ENCODE measurements at places on chromosomes 12 and 14.
A peak's percentile ranks its signal among the peaks of the same experiment; 100 is the strongest.

DNA sequence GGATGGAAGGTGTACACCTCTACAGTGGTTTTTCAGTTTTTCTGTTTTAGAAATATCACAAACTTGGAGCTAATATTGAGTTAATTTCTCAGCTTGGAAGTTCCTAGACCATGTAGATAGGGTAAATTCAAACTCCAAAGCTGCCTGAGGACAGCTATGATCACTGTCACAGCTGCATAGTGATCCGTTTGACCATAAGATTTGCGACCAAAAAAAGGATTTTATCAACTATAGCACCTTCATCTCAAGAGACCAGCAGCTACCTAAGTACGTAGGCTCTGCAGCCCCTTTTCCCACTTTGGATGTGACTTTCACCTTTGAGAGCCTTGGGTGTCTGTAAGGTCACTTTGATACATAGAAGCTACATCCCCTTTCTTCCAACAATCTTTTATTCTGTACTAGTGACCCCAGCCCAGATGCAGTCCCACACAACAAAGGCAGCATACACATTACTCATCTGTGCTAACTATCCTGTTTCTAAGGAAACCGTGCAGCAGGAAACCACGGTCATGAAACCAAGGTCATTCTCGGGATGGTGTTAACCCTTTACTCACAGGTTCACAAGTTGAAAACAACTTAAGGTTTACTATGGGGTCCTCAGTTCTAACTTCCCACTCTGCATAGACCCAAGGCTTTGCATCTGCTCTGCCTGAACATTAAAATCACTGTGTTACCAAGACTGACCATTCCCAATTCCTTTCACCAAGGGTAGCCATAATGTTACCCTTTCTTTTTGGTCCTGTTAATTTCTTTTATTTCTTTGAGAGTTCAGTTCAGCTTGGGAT is 75.4 kb downstream of the IFT81 start:
- ATAC-seq: peak; percentile 96

- ATAC-seq: peak; percentile 52
Observed at GRCh38 chr14:72419226-72419775, 474.6 kb downstream of the DPF3 start.

- ATAC-seq: no peak
Observed at GRCh38 chr12:18057051-18057450, 32.9 kb downstream of the RERGL start.

DNA sequence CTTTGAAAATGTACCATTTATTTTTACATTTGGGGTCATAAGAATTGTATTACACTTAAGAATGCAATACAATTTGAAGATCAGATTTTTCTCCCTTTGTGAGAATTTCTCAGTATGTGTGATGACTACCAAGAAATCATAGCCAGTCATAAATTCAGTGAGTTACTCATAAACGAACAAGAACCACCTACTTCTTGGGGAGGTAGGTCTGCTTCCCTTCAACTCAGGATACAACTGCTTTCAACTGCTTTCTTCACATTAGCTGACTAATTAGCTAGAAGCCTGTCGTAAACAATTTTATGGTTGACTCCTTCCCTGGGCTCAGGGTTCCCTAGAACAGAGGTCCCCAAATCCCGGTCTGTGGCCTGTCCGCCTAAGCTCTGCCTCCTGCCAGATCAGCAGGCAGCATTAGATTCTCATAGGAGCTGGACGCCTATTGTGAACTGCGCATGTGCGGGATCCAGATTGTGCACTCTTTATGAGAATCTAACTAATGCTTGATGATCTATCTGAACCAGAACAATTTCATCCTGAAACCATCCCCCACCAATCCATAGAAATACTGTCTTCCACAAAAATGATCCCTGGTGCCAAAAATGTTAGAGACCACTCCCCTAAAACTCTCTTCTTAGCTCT is 3.7 kb downstream of the ANG start:
- ATAC-seq: no peak

- no peak for ATAC-seq
Observed at GRCh38 chr14:105664691-105665090, 138.3 kb downstream of the TMEM121 start.

DNA sequence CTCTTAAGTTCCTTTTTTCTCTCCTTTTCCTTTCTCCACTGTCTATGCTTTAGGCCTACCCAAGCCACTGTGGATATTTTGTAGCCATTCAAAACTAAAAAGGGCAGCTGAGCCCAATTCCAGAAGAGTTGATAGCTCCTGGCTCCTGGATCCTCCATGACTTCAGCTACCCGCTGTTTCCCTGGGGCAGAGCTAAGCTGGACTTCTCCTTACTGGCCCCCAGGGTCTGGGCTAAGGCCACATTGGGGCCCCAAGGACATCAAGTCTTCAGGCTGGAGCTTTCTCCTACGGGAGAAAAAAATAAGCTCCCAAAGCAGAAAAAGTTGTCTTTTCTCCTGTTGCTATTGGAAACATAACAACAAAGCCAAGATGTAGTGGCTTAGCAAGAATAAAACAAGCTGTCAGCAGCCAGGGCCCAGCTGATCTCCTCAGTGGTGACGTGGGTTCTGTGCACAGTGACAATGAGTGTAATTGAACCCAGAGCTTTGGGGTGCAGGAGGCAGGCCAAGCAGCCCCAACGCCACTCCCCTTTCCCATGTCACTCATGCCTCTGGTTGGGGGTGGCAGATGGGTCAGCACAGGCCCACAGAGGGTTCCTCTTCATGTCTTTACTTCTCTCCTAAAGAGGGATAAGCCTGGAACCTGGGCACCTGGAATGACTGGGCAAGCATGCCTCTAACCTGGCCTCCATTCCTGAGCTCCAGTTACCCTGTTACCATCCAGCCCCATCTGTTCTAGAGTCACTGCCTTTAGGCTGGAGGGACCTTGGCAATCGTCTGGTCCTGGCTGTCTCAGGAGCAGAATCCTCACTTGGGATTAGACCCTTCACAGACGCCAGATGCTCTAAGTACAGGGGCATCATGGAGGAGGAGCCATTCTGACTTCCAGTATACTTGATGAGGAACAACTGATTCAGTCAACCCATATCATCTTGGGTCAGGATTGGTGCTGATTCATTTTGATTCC is 171.2 kb downstream of the ZFP36L1 start:
- ATAC-seq: no peak
